H9 (cell line): ENCODE measurements at places on chromosomes 5 and 9.

DNA sequence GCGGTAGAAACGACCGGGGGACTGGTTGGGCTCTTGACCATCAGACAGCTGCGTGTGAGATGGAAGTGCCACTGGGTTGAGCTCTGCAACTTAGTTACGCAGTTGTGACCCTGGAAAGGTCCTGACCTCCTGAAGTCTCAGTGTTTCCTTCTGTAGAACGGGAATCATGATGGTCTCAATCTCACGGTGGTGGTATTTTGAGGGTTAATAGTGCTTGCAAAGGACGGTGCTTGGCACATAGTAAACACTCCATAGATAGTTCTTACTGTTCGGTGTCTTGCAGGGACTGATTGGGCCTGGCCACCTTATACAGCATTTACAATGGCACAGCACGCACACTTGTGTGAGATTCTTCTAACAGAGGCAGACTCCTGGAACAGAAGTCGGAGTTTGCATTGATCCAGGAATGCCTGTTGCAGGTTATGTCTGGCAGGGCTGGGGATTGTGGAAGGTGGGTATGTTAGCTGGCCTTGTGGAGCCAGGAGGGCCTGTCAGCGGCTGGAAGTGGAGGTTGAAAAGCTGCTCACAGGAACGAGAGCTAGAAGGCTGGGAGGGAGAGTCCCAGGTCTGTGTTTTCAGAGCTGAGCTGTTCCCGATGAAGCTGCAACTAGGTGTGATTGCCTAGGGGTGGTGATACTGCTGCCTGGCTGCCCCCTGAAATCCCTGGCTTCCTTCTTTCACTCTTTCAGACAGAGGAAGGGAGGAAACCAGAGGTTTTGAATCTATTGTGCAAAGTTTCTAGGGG lies 962 bp upstream of the TXN start:
- H3K4me3 ChIP-seq = peak overlapping the region; percentile 93
- H3K36me3 ChIP-seq = peaks cover 4% of the 10 kb centered on the region; the same call in 1 of the 2 replicates
- peak; percentile 45 for DNase-seq
- H3K27me3 ChIP-seq = no peaks in the 10 kb centered on the region
- H3K27ac ChIP-seq = no peak overlapping the region

DNA sequence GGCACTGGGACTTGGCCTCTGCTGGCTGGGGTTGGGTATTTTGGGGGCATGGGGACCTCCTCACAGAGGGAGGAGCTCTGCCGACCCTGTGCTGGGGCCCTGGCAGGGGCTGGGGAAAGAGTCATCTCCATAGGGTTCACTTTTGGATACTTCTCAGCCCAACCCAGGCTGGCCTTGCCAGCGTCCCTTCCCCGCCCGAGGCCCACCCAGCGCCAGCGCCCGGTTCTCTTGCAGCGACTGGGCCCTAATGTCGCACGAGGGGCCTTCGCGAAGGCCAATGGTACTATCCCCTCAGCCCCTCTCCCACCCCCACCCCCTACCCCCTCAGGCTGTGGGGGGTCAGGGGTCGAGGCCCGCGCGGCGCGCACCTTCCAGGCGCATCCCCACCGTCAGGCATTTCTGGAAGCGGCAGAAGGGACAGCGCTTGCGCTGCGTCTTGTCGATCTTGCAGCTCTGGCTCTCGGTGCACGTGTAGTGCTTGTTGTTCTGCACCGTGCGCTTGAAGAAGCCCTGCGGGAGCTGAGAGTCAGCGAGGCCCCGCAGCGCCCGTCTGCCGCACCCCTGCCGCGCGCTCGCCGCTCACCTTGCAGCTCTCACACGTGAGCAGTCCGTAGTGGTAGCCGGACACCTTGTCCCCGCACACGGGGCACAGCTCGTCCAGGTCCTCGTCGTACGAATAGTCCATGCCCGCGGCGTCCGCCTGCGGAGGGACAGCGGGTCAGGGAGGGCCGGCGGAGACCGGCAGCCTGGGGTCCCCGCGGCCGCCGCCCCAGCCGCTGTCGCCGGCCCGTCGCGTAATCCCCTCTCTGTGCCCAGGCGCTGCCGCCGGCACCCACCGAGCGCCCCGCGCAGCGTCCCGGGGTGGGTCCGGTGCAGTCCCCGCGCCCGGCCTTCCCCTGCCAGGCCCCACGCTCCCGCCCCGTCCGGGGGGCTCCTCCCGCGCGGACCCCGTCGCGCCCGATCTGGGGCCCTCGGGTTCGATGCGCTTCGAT lies 4.2 kb downstream of the NR5A1 start:
- peaks cover 33% of the 10 kb centered on the region for H3K27me3 ChIP-seq
- peak; percentile 63 for DNase-seq
- peaks cover 4% of the 10 kb centered on the region; the same call in 1 of the 2 replicates for H3K4me1 ChIP-seq
- H3K4me3 ChIP-seq = peak overlapping the region; percentile 80

GRCh38 chr5:143842920-143843319 lies 31.0 kb downstream of the HMHB1 start:
- no peaks in the 10 kb centered on the region for H3K36me3 ChIP-seq
- H3K27ac ChIP-seq = no peak overlapping the region
- no peak overlapping the region for H3K4me3 ChIP-seq
- H3K4me1 ChIP-seq = no peaks in the 10 kb centered on the region
- no peaks in the 10 kb centered on the region for H3K27me3 ChIP-seq

DNA sequence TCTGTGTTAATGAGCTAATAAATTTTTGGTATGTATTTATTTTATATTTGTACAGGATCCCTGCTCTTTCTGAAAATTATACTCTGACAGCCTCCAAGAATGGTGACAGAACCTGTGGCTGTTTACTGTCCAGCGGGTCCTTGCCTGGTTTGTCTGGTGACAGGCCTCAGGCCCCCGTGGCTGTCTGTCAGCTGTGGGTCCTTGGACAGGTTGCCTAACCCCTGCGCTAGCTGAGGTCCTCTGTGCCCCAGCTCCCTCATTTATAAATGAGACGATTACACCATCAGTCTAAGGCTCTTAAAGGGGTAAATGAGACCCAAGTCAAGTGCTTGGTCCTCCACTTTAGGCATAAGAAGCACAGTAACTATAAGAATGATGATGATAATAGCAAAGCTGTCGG lies 125.1 kb upstream of the COL5A1 start:
- H3K36me3 ChIP-seq = peaks cover 15% of the 10 kb centered on the region
- no peak for DNase-seq
- H3K27ac ChIP-seq = no peak overlapping the region
- no peak overlapping the region for H3K4me3 ChIP-seq
- no peaks in the 10 kb centered on the region for H3K27me3 ChIP-seq

DNA sequence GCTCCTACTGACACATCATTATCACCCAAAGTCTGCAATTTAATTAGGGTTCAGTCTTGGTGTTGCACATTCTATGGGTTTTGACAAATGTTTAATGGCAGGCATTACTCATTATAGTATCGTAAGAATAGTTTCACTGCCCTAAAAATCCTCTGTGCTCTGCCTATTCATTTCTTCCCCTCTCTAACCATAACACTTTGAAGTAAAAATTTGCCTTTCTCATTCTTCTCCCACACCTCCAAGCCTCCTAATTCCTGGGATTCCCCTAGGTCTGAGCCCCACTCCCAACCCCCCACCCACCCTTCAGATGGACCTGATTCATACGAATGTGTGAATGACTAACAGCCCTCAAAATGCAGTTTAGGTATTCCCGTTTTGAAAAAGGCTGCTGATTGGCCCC lies 18.4 kb downstream of the ENC1 start:
- no peaks in the 10 kb centered on the region for H3K27me3 ChIP-seq
- H3K4me3 ChIP-seq = no peak overlapping the region
- no peak for DNase-seq
- peaks cover 3% of the 10 kb centered on the region; the same call in 2 of the 3 replicates for H3K36me3 ChIP-seq
- H3K27ac ChIP-seq = no peak overlapping the region

- H3K4me3 ChIP-seq = no peak overlapping the region
- H3K27ac ChIP-seq = no peak overlapping the region
- no peaks in the 10 kb centered on the region for H3K27me3 ChIP-seq
- DNase-seq = no peak
- H3K4me1 ChIP-seq = no peaks in the 10 kb centered on the region
- H3K36me3 ChIP-seq = no peaks in the 10 kb centered on the region
These were observed 416.1 kb downstream of the TMEM38B start for GRCh38 chr9:106110483-106110882.
